ENCODE measurements at places on chromosomes 2 and 18. TPM values are rescaled to one million over a fixed set of nuclear protein-coding genes. Genes with fewer than 3 reads are reported as not detected.

DNA sequence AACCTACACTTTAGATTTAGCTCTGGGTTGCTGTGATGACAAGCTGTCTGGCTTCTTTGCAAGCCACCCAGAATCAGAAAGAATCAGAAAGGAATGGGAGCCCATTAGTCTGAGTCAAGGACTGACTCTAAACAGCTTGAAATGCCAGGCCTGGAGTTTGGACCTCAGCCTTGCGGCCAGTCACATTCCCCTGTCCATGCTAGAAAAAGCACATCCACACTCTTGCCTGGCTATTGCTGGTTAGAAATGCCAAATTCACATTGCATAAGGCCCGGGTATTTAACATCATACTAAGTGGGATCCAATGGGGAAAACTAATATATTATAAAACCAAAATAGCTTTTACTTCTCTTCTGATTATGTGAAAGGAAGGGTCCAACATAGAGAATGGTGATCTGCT, 756.8 kb upstream of the KLHL29 start:
- no peak for DNase-seq

DNA sequence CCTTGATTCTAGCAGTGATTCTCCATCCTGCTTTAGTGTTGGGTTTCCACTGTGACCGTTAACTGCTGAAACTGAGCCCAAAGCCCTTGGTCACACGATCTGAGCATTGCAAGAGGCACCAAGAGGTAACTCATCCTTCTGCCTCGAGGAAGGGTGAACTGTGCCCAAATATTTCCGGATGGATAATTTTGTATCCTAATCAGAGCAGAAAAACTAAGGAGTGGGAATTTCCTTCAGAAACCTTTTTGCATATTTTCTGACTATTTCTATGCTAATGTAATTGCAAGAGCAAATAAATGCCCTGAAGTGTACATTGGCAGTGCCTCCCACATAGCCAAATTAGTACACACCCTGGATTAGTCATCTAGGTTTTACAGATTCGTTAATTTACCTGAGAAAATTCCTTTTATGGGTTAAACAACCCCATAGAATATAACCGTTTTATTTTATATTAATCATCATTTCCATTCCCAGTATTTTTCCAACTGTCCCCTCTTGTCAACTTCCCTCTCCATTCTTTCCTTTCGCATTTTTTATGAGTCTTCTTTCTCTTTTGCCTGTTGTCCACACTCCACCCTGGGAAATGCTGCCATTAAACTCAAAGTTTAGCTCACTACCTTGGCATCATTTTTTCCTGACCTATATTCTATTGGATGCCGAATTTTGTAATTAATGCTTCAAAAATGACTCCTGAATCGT, 31.7 kb upstream of the COBLL1 start:
- no peak for DNase-seq

GRCh38 chr18:46627136-46627535, 29.9 kb downstream of the LOXHD1 start:
- DNase-seq = no peak

DNA sequence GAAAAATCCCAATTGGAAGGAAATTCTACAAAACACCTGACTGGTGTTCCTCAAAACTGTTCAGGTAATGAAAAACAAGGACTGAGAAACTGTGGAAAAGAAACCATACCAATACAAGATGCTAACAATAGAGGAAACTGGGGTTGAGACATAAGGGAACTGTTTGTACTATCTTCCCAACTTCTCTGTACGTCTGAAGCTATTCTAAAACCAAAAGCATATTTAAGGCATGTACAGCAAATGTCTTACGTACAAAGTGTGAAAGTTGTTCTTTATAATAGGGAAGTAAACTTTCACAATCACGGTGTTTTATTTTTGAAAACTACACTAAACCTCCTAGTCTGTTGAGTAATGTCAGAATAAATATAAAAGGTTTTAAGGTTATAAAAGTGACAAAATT, 776.1 kb upstream of the RAB6C start:
- no peak for DNase-seq

Gene INHA
- total RNA-seq = 0.45 TPM

DNA sequence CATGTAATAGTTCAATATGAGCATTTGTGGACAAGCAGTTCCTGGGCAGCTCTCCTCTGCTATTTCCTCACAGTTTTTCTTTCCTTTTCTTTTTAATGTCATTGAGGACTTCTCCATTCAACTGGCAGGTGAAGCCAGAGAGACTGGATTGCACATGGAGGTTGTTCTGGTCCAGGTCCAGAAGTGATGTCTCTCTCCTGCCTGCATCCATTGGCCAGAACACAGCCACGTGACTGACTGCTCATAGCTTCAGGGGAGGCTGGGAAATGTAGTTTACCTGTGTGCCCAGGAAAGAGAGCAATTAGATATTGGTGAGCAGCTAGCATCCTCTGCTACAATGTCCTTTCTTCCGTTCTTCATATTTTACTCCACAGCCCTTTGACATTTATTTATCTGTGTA, 20.2 kb upstream of the ADAM23 start:
- DNase-seq = no peak

DNA sequence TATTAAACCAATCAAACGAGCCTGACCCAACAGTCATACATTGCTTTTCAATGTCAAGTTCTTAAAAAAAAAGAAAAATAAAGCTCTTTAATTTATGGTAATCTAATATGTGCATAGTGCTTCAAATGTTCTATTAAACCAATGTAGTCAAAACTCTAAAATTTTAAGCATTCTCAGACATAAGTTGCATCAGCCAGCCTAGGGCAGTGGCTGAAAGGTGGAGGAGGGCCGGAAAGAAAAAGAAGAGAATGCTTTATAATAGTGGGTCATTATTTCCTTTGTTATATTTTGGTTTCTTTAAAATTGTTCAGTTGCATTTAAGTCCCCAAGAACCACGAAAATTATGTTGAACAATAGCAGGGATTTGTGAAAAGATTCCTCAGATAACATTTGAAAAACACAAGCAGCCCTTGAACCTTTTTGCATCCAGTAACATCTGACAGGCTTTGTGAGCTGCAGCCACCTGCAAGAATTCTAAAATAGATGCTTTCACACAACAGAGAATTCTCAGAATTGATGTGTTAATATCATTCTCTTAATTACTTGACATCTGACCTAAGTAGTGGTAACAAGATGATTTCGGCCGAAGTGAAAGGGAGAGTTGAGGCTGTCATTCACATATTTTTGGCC, 252.1 kb downstream of the CDCA7 start:
- DNase-seq = no peak

GRCh38 chr2:101989740-101990460, 1.9 kb upstream of the IL1R2 start:
- DNase-seq = no peak

DNA sequence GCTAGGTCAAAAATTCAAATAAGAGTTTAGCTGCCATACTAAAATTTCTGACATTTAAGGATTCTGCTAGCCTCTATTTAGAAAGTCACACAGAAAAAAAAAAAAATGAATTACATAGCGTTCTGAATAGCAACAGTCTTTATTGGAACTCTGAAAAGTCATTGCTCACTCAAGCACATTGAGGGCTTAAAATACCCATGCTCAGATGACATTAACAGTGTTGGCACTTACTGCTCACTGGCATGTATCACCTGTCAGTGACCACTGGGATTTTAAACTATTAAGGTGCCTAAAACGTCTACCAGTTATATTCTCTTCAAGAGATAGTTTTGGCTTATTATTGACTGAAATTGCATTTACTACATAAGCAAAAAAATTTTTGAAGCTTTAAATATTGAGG, 468.0 kb upstream of the SPHKAP start:
- DNase-seq = no peak

DNA sequence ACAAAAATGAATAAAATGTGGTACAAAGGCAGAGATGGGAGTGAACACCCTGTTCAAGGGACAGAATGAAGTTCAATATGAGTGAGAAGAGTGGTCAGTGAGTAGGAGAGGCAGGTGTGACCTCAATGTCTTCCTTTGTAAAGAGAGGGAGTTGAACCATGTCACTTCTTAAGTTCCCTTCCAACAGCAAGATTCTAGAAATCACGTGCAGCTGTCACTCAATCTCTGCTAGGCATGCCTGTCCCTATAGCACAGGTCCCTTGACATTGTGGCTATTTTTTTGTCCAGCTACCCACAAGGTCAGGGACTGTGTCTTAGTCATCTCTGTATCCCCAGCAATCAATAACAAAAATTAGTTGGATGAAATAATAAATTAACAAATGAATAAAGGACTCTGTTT, 66.9 kb downstream of the VSNL1 start:
- DNase-seq = no peak

Gene ATRAID
- 88.3 TPM for total RNA-seq

DNA sequence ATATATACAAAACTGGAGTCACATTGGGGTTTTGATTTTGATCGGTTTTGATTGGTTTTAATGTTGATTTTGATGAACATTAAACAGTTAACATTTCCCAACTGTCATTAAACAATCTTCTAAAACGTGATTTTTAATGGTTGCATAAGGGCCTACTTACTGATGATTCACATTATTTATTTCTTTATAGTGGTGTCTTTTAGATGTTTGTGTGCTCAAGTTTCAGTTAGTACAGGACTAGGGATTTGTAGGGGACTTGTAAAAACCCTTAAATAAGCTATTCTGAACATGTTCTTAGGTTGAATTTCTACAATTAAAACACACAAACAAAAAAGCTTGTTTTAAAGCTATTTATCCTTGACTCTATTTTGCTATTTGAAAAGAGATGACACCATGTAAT, 61.6 kb downstream of the TTC21B start:
- no peak for DNase-seq

- peak; percentile 88 for DNase-seq
Measured at GRCh38 chr18:48828691-48829442, 121.9 kb downstream of the SMAD7 start.

Gene ARL6IP6
- total RNA-seq = 8.8 TPM

DNA sequence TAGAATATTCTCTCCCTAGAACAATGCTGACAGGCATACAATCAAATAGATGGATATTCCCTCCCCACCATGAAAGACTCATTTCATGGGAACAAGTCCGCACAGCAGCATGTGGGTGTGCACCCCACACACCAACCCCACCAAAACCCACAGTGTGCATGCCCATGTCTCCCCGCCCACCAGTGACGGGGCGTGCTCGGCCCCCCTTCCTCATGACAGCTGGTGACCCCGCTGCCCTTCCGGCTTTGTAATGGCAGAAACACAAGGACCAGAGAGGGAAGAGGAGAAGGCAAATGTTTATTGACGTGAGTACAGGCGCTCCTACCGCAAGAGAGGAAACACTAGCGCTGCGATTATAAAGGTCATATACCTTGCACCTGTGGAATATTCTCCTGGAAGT, 30.8 kb upstream of the ODC1 start:
- DNase-seq = peak; percentile 59

- DNase-seq = no peak
Measured at GRCh38 chr2:64779117-64779690, 125.5 kb upstream of the SERTAD2 start.

Gene TRIM43
- total RNA-seq = not detected
